ENCODE measurements at places on chromosomes 1 and 21.

GRCh38 chr1:85608851-85609250 is 28.3 kb downstream of the CCN1 start:
- DNase-seq = no peak

GRCh38 chr1:25037174-25038074 is 107.3 kb upstream of the RUNX3 start:
- DNase-seq = peak; percentile 47

GRCh38 chr1:107264561-107264960 is 123.7 kb downstream of the NTNG1 start:
- DNase-seq = no peak

- no peak for DNase-seq
Measured at GRCh38 chr1:235290740-235291502, 37.1 kb downstream of the ARID4B start.

GRCh38 chr1:70387507-70387906 is 23.6 kb upstream of the CTH start:
- DNase-seq = no peak

GRCh38 chr1:33712186-33712585 is 151.7 kb upstream of the HMGB4 start:
- DNase-seq = no peak

DNA sequence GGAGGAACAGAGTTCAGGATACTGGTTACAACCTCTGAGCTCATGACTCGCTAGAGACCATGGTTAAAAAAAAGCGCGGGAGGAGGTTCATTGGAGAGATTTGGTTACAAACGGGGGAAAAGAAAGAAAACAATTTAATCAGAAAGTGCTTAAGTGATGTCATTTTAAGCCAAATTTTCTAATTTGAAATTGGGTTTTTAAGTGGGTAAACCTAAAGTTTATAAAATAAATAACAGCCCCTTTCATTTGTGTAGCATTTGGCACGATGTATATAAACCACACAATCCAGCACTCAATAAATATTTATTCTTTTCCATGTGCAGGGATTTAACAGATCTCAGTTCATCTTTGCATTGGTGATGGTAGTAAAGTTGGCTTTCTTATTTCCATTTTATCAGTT is 7.0 kb upstream of the DPT start:
- DNase-seq = no peak

DNA sequence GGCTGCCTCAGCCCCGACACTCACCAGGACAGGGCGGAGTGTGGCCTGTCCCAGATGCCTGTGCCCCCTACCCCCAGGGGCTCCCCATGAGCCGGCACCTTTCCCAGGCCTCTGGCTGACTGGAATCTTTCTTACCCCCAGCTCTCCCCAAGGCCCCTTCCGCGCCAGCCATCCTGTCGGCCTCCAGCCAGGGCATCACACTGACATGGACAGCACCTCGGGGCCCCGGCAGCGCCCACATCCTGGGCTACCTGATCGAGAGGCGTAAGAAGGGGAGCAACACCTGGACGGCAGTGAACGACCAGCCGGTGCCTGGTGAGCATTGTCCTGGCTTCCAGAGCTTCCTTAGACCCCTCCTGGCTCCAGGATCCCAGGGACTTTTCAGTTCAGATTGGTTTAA is 26.5 kb downstream of the IGFN1 start:
- DNase-seq = no peak

GRCh38 chr1:30368651-30369240 is 354.6 kb downstream of the MATN1 start:
- no peak for DNase-seq

GRCh38 chr1:42313970-42314369 is 21.1 kb downstream of the FOXJ3 start:
- no peak for DNase-seq

DNA sequence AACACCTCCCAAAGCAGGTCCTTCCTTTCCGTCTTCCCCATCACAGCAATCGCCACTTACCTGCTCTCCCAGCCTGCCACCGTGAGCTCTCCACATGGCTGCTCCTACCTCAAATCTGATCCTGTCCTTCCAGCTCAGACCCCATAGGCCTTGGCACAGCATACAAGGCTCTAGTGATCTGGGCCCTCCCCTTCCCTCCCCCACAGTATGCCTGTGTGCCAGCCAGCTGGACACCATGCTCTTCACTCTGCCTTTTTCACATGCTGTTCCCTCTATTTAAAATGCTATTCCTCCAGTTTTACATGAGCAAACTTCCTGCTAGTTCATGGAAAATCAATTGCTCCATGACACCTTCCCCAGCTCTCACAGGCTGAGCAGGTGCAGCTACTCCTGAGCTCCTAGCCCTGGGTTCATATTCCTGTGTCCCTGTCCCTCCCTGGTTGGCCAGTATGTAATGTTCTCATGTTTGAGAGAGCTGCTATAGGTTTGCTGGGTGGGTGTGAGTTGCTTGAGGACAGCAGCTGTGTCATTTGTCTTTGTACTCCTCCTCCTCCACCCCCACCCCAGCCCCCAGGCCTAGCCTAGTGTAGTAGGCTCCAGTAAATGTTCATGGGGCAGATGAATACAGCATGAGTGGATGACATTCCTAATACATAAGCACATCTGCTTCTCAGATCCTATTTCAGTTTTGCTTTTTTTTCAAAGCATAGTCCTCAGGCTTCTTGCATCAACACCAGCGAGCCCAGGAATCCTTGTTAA is 6.3 kb upstream of the TNNT2 start:
- peak; percentile 75 for DNase-seq

DNA sequence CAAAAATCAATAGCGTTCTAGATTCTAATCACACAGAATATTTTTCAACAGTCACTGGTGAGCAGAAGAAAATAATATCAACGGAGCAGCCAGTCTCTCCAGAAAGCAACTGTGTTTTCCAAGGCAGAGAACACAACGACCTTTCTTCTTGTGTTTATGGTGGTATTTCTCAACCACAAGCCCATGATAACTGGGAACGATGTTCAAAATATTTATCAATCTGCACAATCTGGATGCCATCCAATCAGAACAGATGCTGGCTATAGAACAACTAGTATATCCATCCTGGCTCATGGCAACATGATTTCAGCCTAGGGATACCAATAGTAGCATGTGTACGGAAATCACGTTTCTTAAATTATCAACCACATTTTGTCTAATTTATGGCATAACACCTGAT is 162.7 kb upstream of the RUNX1 start:
- no peak for DNase-seq

- no peak for DNase-seq
Measured at GRCh38 chr1:212532469-212533147, 76.0 kb upstream of the ATF3 start.

GRCh38 chr21:35222541-35222941 is 173.4 kb upstream of the RUNX1 start:
- DNase-seq = no peak

DNA sequence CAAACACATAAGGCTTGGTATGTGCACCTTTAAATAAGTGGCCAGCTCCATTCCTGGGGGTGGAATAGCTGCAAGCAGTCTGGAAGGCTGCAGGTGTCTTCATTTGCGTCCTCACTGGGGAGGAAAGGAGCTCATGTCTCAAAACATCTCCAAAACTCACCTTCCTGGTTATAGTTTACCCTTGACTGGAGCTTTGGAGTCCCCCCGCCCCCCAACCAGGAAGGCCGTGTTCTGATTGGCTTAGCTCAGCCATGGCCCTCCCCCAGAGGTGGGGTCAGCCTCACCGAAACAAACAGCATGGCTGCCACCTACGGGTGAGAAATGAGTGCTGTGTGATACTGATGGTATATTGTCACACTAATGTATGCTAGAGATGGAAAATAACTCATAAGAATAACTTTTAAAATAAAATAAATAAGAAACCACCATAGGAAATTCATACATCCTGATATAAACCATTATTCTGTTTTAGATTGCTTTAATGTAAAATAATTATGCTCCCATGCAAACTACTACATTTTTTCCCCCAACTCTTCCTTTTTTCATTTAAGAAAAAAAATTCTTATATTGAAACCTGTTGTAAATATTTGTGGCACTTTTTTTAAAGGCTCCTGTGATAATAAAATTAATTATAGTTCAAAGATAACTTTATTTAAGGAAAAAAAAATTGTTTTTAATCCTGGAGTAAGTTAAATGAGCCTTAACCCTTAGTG is 90.8 kb downstream of the ZP4 start:
- DNase-seq = peak; percentile 78

DNA sequence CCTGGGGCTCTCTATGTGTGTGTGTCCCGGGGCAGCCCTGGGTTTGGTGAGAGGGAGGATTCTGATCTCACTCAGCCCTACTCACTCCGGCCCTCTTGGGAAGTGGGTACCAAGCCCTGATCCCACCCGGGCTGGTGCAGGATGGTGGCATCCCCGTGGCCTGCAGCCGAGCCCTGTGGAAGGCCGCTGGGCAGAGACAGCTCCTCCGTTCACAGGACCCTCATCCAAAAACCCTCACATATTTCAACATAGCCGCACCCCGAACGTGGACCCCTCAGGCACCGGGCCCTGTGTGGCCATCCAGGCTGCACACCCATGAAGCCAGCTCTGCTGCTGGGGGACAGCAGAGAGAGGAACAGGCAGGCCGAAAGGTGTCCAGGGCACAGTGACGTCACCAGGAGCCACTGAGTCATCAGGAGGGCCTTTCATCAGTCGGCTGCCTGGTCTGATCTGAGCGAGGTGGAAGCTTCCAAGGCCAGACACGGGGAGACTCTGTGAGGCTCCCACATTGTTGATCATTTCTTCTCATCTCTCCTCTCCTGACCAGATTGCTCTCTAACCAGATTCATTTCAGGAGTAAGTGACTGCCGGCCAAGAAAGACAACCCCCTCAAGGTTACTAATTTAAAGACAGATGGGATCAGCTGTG is 16.2 kb upstream of the GPR157 start:
- peak; percentile 68 for DNase-seq

GRCh38 chr1:222975472-222976122 is 160.8 kb downstream of the DISP1 start:
- peak; percentile 6 for DNase-seq

- DNase-seq = no peak
Measured at GRCh38 chr1:169103002-169103401, 3.5 kb upstream of the ATP1B1 start.

DNA sequence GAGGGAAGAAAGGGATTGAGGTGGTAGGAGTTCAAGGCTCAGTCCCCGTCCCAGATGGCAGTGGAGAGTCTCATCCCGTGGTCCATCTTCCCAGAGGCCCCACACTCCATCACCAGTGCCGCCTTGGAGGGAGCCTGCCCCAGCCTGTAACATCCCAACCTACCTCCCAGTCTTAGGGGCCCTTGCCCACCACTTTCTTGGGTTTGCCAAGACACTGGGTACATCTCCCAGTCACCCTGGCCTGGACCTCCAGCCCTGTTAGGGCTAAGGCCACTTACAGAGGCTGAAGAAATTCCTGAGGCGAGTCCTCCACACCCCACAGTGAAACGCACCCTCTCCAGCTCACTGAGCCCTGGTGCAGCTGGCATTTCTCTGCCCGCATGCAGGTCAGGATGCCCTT is 3.3 kb downstream of the TMEM200B start:
- no peak for DNase-seq

DNA sequence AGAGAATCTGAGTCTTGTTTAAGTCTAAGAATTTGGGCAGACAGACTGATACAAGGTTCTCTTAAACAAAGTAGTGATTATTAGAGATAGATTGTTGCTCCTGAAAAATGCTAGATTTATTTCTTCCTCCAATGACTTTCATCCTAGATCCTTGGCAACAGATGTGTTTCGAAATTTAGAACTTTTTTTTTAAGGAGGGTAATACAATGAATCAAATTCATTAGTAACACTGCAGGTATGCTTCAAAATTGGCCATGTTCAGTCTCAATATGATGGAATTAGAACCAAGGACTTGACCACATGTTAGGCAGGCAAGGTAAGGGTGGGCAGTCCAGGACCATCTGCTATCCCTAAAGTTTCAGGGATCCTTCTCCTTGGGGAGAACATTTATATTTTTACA is 4.5 kb upstream of the LCE1F start:
- DNase-seq = no peak

- no peak for DNase-seq
Measured at GRCh38 chr21:46297338-46298271, 11.5 kb downstream of the YBEY start.

GRCh38 chr1:241336335-241336734 is 20.7 kb downstream of the RGS7 start:
- no peak for DNase-seq

DNA sequence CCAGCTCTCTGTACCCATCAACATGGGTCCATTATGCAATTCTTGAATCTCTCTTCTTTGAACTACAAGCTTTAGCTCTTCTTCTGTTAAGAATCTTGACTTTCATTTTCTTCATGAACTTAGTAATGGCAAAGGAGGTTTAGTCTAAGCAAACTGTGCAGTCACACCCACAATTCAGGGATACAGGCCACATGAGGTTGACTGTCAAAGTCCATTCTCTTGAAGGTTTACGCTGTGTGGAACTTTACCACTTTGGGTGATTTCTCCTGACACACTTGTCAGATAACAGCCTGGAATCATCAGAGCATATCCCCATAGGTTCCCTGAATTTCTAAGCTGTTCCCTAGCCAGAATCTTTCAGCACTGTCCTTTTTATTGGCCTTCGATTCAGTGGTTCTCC is 48.0 kb upstream of the NHLH2 start:
- DNase-seq = no peak

- no peak for DNase-seq
Measured at GRCh38 chr1:216216305-216216704, 206.9 kb downstream of the USH2A start.

DNA sequence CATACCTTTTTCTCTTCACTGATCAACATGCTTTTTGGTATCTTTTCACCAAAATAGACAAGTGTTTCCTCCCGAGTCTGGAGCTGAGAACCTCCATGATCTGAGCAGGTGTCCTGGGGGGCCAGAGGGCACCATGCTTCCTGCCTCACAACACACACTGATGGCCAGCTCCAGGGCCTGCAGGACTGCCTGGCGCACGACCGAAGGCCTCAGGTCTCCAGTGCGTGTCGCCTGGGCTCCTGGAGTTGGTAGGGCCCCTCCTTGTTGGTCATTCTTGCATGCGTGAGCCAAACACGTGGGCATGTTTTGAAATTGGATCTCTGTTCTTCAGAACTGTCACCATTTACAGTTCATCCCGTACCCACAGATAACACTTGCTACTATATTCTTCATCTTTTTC is 64.4 kb downstream of the SLC37A1 start:
- DNase-seq = no peak

DNA sequence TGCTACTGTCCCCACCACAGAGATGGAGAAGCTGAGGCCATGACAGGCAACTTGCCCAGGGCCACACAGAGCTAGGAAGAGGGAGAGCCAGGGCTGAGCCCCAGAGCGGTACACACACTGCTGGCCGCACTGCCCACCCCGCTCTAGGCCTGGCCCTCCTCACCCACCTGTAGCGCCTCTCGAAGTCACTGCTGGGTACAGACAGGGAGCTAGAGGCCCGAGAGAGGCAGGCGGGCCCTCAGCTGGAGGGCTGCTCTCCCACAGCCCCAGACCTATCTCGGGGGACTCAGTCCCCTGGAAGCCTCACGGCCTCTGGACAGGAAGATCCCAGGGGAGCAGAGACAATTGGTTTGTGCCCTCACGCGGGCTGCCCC is 17.3 kb upstream of the PLEKHG5 start:
- DNase-seq = no peak

DNA sequence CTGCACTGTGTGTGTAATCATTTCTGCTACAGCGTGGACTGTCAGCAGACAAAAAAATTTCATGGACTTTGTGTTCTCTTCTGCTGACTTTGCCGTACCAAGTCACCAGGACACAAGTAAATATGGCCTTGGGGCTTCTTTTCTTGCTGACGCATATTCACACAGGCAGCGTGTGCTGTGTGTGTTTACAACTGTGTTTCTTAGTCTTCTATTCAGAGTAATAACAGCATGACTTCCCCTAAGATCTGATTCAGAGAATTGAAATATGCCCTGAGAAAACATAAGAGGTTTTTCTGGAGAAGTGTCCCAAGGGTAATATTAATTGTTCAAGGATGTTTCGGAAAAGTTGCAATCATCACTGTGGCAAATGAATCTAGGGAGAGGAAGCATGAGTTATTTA is 47.1 kb upstream of the DYNLT5 start:
- DNase-seq = no peak

Measured in RKO (cell line).